Caki2 (cell line): ENCODE measurements at places on chromosomes 11 and 22.

- DNase-seq, result no peak
Measured at GRCh38 chr11:5831196-5831829, 10.4 kb downstream of the OR52E6 start.

DNA sequence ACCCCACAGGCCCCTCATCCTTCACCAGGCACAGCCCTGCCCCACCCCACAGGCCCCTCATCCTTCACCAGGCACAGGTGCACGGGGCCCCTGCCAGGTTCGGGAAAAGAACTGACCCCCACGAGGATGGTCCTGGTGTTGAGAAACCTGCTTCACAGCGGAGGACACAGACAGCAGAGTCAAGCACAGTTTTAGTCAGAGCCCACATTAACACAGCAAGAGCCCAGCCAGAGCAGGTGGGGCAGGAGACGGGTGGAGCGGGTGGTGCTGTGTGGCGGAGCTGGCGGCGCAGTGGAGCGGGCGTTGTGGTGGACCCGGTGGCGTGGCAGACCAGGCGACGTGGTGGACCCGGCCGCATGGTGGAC lies 1085.5 kb downstream of the BRD1 start:
- no peak for DNase-seq

- DNase-seq, result peak; percentile 68
Measured at GRCh38 chr11:120324932-120325810, at the start of gene TLCD5. TLCD5 (plus strand) TSS chr11:120325299; CDS start chr11:120327442, 2,143 bp downstream.

DNA sequence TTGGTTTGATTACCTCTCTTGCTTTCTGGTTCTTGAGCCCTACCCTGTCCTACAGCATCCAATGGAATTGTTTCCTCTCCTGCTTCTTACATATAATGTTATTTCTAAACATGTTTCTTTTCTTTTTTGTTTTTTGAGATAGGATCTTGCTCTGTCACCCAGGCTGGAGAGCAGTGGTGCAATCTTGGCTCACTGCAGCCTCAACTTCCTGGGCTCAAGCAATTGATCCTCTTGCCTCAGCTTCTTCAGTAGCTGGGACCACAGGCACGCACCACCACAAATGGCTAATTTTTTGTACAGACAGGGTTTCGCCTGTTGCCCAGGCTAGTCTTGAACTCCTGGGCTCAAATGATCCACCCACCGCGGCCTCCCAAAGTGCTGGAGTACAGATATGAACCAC lies 105.9 kb downstream of the SGSM3 start:
- no peak for DNase-seq

DNA sequence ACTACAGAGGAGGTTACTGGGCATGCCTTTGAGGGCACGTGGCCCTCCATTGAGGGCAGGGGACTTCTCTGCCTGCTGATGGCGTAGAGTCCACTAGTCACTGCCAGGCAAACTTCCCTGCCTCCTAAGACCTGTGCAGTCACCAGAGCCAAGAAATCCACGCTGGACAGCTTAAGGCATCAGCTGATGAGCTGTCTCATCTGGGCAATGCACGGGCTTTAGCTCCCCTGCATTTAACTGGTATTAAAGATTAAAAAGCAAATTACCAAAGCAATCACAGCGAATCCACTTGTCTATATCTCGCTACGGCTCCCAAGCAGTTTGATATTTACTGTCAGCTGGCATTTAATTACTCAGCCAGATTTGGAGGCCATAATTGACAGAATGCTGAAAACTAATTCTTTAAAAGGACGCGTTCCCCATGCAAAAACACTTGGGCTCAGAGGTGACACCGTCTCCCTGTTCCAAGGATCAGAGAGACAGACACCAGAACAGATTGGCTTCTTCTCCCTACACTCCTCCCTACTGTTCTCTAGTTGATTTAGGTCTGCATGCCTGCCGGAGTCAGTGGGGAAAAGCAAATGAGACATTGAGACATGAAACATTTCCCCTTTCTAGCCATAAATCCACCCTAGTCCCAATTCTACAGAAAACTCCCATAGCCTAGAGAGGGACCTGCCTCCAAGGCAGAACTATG lies 68.5 kb downstream of the SPATA19 start:
- no peak for DNase-seq

DNA sequence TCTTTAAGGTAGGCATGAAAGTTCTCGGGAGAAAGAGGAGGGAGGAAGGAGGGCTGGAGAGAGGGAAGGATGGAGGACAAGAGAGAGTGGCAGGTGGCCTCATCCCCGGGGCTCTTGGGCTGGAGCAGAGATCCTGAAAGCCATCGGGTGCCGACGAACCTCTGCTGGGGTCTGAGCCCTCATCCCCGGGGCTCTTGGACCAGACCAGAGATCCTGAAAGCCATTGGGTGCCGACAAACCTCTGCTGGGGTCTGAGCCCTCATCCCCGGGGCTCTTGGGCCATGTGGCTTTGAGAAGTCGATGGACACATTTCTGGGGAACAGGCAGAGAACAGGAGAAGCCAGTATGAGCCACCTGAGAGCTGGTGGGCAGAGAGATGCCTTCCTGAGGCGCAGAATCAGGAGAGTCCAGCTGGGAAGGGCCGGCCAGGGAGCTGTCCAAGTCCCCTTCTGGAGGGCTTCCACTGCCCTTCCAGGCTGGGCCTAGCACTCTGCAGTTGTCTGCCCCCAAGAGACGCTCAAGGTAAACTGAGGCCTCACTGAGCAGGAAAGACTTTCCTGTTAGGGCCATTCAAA lies 1398.1 kb downstream of the BRD1 start:
- no peak for DNase-seq

- no peak for DNase-seq
Measured at GRCh38 chr11:110518809-110519514, 89.2 kb downstream of the FDX1 start.

- no peak for DNase-seq
Measured at GRCh38 chr22:37932821-37933578, 20.4 kb downstream of the C22orf23 start.
